Hematopoietic multipotent progenitor cell treated with erythropoietin and hydrocortisone succinate and interleukin-3 and kit ligand, for 17 days (in vitro differentiated cells): ENCODE measurements at places on chromosomes 2 and 18.

DNA sequence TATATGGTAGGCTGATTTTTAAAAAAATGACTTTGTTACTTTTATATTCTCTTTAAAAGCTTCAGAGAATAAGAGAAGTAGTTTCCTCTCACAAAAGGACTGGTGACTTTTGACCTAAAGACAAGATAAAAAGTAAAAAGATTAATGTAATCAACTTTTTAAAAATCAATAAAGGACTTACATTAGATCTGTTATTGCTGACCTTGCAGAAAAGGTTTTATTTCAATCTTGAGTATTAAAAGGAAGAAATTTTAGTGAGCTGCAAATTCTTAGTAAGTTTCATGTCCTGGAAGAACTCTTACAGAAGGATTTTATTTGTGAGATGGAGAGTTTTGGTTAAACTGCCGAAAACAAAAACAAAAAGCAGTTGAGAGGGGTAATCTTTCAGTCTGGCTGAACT is 2.2 kb upstream of the GAREM1 start:
- DNase-seq = no peak

- no peak for DNase-seq
Observed at GRCh38 chr2:133461484-133461883, 106.8 kb downstream of the NCKAP5 start.

DNA sequence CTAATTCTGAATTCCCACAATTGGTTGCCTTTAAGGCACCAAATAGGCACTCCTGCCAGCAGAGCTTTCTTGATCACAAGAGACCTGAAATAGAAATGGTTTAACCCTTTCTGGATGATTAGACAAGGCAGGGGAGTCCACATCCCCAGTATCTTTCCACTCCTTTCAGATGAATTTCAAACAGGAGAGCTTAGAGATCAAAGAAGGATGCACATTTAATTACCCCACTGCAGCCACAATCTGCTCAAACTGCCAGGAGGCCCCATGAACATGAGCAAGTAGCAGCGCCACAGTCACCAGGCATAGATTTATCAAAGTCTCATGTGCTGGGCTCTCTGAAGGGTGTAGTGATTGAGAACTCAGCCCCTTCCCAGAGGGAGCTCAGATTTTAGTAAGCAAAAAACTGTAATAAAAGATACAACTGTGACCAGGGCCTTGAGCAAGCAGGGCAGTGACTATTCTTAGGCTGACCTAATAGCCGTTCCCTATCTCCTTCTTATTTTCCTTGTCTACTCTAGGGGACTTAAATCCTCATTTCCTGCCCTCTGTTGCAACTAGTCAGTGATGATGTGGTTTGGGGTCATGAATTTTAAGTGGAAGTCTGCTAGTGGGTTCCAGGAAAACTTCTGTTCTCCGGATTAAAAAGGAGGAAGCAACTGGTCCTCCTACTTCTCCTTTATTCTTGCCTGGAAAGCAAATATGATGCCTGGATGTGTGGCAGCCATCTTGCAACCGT is 53.7 kb downstream of the SLC4A3 start:
- no peak for DNase-seq

- no peak for DNase-seq
Observed at GRCh38 chr2:43220760-43221123, 5.7 kb downstream of the ZFP36L2 start.

DNA sequence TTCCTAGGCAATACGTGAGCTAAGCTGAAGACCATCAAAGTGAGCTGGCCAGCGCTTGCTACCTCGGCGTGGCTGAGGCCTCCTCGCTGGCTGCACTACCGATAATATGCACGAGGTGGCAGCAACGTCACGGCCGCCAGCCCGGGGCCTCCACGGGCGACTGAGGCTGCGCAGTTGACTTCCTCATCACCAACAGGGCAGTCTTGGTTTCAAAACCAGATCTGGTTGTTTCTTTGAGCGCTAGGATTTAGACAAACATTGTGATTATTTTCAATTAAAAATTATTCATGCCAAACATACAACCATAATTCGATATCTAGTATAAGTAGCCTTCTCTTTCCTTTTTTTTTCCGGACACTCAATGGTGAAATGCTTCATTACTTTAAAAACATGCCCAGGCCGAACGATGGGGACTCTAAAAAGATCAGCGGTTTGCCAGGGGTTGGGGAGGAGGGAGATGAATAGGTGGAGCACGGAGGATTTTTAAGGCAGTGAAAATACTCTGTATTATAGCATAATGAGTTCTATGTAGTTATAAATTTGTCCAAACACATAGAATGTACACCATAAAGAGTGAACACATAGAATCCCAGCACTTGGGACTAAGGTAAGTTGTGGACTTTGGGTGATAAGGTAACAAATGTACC is 52.0 kb downstream of the CYBRD1 start:
- DNase-seq = peak; percentile 73

- no peak for DNase-seq
Observed at GRCh38 chr2:20436716-20437470, 10.0 kb upstream of the RHOB start.

GRCh38 chr2:53654396-53654795 is 113.2 kb upstream of the CHAC2 start:
- DNase-seq = no peak

- no peak for DNase-seq
Observed at GRCh38 chr2:1673160-1673944, 71.0 kb downstream of the PXDN start.

GRCh38 chr2:189252991-189253675 is 73.6 kb upstream of the COL5A2 start:
- no peak for DNase-seq

DNA sequence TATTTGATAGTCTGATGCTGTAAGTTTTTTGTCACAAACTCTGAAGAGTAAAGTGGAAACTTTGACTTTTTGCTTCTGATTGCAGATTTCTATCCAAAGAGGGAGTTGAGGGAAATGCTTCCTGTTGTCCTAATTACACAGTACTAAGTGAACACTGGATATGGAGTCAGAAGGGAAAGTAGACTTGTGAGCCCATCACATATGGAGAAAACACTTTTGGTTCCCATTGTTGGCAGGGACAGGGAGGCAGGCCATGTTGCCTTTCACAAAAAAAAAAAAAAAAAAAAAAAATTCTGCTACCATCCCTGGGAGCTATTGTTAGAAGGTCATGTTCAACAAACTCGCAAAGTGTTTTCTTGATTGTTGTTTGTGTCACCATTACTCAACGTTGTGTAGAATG is 144.3 kb downstream of the RPIA start:
- no peak for DNase-seq

DNA sequence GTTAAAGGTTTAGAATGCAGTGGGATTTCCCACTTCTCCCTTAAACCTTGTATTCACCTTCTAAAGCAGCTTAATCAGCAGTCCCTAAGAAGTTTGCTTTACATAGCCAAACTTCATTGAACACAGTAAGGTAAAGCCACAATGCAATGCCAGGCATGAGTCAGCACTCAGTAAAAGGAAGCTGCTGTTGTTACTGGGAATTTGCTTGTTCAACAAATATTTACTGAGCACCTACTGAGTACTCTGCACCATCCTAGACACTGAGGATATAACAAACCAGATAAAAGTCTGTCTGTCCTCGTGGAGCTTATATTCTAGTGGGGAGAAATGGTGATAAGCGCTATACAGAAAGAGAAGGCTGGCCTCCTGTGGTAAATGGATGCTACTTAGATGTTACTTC is 162.7 kb downstream of the PKP4 start:
- DNase-seq = no peak

DNA sequence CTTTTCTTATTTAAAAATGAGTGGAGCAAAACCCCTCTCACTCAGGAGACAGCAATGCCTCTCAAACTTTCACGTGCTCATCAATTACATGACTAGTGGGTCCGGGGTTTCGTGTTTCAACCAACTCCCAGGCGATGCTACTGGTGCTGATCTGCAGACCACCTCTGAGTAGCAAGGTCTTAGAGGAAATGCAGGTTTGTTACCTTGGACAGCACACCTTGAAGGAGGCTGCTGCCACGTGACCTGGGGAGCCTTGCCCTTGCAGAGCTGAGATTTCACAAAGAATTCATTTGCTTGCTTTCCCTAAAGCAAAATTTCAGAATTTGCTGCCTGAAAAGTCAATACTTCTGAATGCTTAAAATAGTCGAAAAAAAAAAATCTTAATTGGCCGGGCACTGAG is 32.4 kb downstream of the SMIM21 start:
- DNase-seq = no peak

- peak; percentile 41 for DNase-seq
Observed at GRCh38 chr2:33118651-33119050, 171.9 kb downstream of the LTBP1 start.

DNA sequence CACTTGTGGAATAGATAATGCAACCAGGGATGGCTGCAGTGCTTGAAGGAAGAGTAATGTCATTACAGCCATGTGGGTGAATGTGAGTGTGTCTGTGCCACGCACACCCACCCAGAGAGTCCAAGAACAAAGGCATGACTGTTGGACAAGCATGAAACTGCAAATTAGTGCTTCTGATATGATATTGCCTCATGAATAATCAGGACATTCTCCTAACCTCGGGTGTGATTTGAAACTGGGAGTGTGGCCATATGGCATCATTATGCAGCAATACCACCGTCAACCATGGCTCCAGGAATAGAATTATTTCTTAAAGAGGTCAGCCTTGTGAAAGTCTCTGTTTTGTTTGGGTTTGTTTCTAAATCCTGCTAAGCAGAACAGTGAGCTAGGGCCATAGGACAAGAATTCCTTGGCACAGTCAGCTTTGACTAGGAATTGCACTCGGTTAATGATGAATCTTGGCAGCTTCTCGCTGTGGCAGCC is 678.0 kb upstream of the RAB6C start:
- no peak for DNase-seq

- no peak for DNase-seq
Observed at GRCh38 chr2:219041252-219041651, at the start of gene CFAP65. Gene CFAP65 (minus strand): TSS chr2:219041516. CDS start chr2:219039048, 2,468 bp downstream.

GRCh38 chr2:96815326-96816126 is 542 bp upstream of the CNNM3 start:
- DNase-seq = no peak

- DNase-seq = no peak
Observed at GRCh38 chr2:10457846-10458598, 9.9 kb upstream of the ODC1 start.

- DNase-seq = no peak
Observed at GRCh38 chr2:43605079-43605655, 9.3 kb upstream of the THADA start.

- DNase-seq = no peak
Observed at GRCh38 chr2:120350801-120351320, 4.9 kb downstream of the INHBB start.

GRCh38 chr2:219713110-219713509 is 85.7 kb downstream of the SLC4A3 start:
- no peak for DNase-seq

GRCh38 chr18:36887114-36887513 is 58.2 kb downstream of the KIAA1328 start:
- no peak for DNase-seq

DNA sequence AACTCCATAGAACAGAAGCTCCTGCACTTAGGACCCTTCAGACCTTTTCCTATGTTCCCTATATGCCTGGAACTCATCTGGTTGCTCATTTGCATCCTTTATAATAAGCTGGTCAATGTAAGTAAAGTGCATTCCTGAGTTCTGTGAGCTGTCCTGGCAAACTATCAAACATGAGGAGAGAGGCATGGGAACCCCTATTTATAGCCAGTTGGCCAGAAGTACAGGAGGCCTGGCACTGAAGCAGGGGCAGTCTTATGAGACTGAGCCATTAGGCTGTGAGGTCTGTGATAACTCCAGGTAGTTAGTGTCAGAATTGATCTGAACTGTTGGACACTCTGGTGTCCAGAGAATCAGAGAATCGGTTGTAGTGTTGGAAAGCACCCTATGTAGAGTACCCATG is 88.4 kb downstream of the EHD3 start:
- DNase-seq = no peak

DNA sequence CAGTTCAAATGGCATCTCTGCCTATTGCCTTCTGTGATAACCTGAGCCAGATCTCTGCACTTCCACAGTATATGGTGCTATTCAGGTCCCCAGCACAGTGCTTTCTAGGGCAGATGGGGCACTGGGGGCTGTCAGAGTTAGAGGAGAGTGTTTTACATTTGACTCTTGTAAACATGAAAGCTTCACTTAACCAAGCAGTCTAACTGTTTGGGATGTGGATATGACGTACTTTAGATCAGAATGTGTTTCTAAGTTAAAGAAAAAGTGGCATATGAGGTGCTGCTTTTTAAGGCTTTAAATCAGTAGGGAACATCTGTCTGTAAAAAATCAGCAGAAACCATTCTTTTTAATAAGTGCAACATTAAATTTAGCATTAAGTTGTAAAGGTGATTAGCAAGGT is 75.7 kb downstream of the MYO1B start:
- no peak for DNase-seq

DNA sequence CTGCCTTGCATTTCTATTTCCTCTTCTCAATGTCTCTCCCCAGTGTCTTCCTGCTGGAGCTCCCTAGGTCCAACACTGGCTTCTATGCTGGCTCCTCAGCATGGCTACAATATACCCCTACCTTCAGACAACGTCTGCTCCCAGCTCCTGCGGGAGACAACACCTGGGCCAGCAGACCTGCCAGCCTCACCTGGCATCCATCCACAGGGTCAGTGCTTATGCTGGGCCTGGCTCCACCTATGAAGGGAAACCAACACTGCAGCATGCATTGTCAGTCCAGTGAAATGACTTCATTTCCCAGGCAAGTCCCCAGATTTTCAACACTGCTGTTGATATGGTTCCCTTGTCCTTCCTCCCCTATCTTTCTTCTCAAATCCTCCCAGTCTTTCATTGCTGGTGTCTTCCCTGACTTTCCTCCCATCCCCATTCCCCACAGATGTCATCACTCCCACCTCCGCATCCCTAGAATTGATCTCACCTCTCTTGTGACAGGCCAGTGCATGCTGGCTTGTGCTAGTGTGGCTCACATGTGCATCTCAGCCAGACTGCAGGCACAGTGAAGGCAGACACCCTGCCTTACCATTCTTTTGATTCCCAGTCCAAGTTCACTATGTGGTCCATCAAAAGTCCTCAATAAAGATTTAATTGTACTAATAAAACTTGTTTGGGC is 98.0 kb downstream of the MYO5B start:
- DNase-seq = no peak

- no peak for DNase-seq
Observed at GRCh38 chr2:75284345-75284744, 85.0 kb upstream of the TACR1 start.

DNA sequence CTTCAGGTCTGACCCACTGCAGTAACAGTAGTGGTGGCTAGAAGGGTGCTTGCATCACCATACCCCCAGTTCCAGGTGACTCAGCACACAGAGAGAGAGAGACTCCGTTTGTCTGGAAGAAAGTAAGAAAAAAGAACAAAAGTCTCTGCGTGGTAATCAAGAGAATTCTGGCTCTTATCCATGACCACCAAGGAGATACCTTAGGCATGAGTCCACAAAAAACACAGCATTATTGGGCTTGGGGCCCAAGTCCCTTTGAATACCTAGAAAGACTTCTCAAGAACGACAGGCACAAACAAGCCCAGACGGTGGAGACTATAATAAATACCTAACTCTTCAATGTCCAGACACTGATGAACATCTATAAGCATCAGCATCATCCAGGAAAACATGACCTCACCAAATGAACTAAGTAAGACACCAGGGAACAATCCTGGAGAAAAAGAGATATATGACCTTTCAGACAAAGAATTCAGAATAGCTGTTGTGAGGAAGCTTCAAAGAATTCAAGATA is 21.7 kb upstream of the BAZ2B start:
- DNase-seq = no peak
